ENCODE measurements at places on chromosomes 5 and 9.
A peak's percentile ranks its signal among the peaks of the same experiment; 100 is the strongest.

GRCh38 chr9:33289496-33289895 is 820 bp upstream of the NFX1 start:
- no peak for DNase-seq

DNA sequence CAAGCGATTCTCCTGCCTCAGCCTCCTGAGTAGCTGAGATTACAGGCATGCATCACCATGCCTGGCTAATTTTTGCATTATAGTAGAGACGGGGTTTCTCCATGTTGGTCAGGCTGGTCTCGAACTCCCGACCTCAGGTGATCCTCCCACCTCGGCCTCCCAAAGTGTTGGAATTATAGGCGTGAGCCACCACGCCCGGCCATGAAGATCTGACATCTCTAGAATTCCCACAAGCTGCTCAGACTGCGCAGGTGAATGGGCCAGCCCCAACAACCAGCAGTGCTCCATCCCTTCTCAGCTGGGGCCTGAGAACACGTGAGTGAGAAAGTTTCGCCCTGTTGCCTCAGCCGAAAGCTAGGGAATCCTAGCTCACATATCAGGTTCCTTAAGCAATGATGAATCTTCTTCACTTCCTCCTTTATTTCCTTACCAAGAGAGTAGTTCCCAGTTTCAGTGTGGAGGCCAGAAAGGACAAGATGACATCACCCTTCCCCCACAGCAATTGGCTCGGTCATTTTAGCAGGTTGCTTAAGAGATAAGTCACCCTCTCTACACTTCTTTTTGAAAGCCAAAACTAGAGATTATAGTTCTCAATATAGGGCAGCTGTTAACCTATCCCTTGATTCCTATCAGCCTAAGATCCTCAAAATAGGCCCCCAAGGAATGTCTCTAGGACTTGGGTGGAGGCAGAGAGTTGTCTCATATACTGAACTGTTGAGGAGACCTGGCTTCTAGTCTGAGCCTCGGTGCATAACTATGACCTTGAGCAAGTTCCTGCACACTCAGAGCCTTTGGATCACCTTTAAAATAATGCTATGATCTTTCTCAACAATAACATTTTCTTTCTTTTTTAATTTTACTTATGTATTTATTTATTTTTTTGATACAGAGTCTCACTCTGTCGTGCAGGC is 23.9 kb upstream of the PPP2CA start:
- no peak for DNase-seq

- DNase-seq, result peak; percentile 49
These were observed 10.5 kb downstream of the BRD3 start for GRCh38 chr9:134057307-134057657.

DNA sequence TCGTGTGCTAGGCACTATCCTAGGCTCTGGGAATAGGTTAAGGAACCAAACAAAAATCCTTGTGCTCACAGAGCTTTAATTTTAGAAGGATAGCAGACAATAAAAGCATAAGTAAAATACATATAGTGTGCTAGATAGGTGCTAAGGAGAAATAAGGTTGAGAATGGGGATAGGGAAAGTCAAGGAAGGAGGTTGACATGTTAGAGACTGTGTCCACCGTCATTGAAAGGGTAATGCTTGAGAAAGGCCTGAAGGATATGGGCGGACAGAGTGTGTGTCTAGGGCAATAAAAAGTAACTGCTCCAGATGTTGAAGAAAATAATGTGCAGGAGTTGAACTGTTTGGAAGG is 482 bp upstream of the TDRD7 start:
- no peak for DNase-seq

- DNase-seq, result no peak
These were observed 8.3 kb downstream of the GPX3 start for GRCh38 chr5:151028717-151029116.

DNA sequence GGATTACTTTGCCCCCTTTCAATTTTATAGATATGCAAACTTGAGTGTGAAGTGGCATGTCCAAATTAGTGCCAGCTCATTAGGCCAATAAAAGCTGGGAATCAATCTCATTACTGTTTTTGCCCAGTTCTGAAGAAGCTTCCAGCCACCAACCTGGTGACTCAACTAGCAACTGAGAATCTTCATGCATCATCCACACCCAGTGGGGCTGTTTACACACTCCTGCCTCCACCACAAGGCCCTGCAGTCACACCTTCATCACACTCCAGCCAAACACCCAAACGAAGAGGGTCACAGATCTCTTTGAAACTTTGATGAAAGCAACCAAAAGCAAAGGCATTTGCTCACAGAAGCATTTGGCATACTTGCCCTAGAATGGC is 41.3 kb upstream of the S1PR3 start:
- DNase-seq, result no peak

- DNase-seq, result no peak
These were observed 476.8 kb downstream of the LRRC70 start for GRCh38 chr5:63055421-63055820.

DNA sequence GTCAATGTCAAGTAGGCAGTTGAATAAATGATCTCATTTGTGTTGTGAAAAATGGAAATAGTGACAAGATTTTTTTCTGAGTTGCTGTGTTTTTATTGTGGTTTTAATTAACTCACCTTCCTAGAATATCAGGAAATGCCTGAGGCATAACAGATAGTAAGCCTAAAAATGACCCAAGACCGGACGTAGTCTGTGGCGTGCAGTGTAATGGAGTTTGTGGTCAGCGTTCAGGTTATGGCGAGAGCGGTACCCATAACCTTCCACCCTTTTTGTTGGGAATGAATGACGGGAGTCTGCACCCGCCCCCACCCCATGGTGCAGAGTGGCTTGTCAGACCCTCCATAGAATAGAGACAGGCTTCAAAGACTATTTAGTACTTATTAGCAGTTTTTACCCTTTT is 119.3 kb downstream of the GALNT10 start:
- no peak for DNase-seq

DNA sequence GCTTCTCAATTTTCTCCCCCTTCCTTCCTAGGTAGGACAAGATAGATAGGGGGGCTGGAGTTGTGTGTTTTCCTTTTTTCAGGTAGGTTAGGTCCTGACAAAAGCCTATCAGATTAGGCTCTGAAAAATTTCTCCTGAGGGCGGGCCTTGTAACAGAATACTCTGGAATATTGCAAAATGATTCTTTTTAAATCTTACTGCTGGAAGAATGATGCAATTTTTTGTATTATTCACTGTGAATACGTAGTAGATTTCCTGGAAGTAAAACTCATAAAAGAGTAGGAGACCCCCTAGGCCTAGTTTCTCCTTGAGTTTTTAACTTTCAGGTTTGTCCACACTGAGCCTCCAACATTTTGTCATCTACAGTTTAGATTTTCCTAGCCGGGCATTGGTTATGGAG is 1701.8 kb downstream of the EFNA5 start:
- DNase-seq, result no peak

GRCh38 chr5:58025809-58026208 is 434.1 kb downstream of the PLK2 start:
- no peak for DNase-seq

DNA sequence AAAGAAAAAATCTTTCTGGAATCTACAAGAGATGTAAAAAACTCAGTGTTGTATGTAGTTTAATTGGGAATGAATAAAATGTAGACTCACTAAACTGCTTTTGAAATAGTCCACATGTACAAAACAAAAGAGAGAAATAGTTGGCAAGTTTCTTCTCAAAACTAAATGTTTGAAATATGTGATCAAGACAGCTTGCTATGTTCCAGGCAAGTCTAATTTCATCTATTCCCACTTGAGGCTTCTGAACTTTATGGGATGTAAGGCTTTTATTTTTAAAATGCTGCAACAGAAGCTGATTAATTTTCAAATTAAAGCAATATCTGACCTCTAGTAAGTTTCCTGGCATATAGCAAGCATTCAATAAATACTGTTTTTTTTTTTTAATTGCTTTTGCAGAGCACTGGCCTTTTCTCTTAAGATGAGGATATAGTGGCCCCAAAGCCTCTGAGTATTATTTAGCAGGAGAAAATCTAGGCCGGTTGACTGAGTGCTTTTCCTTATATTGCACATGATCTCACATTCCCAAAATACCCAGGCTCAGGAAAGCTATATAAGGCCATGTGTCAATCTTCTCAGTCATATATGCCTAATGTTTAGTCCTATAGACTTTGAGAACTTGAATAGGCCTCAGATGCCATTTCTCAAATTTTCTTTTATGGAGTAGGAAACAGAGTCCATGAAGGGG is 183.2 kb downstream of the NTRK2 start:
- DNase-seq, result no peak

DNA sequence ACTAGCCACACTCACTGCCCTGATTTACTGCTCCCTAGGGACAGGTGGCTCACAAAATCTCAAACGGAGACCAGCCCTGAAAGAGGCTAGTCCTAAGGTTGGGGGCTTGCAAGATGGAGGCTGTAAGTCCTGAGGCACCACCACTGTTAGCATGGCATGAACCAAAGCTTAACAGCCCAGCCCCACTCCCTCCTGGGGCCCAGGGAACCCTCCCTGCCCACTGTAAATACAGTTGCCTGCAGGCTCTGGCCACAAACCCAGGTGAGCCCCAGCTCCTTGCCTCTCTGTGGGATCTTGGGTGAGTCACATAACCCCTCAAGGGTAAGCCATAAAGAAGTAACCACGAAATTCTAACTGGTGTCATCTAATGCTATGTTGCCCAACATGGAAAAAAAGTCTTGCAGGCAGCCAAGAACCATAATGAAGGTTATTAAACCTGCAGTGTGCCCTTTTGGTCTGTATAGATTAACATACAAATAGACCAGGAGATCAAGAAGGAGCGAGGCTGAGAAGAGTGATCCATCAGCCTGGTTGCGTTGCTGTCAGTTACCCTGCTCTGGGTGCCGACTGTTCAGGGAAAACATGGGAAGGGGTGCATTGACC is 1.7 kb upstream of the POMT1 start:
- DNase-seq, result no peak

DNA sequence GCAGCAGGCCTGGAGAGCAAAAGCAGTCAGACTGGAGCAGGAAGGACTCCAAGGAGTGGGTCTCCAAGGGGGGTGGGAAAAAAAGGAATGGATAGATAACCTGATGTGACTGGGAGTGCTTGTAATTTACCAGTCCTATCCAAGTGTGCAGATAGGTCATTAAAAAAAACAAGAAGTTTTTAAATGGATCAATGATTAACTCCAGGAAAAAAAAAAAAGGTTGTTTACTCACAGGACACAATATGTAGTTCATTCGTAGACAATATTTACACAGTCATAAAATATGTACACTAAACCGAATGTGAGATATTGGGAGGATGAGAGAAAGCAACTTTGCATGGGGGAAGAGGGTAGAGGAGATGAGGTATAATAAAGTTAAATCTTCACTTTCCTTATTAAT is 20.4 kb downstream of the ZBTB5 start:
- DNase-seq, result no peak

DNA sequence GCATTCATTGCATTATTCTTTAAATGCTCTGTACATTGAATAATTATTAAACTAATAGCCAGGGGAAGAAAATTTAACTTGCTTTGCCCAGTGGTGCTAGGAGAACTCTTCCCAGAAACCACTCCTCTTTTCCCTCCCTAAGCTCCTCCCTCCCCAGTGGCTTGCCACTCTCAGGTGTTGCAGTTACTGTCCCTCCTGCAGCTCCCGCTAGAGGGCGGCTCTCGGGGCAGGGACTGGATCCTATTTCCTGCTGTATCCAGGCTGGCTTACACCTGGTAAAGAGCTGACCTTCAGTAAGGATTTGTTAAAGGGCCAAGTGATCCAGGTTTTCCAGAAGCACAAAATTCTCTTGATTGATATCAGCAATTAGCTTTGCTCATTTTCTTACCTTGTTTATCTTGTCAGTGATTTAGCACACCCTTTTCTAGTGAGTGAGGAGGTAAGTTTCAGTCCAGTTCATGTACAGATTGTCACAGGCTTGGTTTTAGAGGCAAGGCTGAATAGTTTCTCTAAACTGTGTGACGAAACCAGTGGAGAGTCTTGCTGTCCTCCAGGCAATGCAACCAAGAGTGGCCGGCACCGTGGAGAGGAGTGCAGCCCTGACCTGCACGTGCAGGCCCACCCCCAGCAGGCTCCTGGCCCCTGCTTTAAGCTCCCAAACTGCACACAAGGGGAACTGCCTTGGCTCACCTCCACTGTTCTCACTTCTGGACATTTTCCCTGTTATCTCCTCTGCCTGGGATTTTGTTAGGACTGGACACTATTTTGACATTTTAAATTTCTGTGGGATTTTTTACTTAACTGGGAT is 423.8 kb downstream of the SPOCK1 start:
- peak; percentile 88 for DNase-seq

DNA sequence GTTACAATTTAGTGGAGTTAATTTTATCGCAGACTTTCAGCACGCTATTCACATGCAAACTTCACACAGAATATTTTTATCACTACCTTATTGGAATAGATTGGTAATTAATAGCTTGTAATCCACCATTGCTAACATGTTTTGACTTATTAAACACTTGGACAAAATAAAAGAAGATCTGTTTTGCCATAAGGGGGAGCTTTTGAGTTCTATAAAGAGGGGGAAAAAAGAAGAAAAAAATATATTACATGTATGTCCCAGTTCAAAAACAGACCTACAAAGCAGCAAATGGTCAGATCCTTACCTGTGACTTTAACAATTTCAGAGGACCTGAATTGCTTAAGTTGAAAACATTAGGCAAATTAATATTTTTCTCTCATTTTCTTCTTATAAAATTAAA is 1.2 kb upstream of the PAPPA start:
- DNase-seq, result no peak

DNA sequence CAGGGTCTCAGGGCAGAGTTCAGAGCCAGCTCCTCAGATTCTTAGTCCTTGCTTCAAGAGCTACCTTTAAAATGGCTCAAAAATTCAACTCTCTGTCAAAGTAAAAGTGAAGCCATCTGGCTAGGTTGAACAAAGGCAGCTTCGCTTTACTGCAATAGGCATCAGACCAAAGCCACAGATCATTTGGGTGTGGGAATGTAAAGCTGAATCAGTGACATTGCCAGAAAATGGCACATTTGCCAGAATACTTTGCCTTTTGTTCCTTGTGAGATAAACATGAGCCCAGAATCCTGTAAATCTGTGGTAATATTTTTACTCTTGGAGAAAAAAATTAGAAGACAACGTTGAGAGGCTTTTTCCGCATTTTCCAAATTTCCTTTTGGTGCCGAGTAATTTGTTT is 210.5 kb downstream of the PALM2AKAP2 start:
- no peak for DNase-seq

GRCh38 chr9:134633362-134634142 is 8.1 kb upstream of the COL5A1 start:
- DNase-seq, result peak; percentile 51
